ENCODE measurements at places on chromosomes 3 and 15. TPM values are rescaled to one million over a fixed set of nuclear protein-coding genes. Genes with fewer than 3 reads are reported as not detected.

- no peak for DNase-seq
Measured at GRCh38 chr3:170491901-170492300, 73.2 kb downstream of the CLDN11 start.

GRCh38 chr3:132267391-132267993 lies 49.7 kb upstream of the ACP3 start:
- no peak for DNase-seq

- DNase-seq = no peak
Measured at GRCh38 chr3:98733053-98733811, 29.9 kb upstream of the ST3GAL6 start.

DNA sequence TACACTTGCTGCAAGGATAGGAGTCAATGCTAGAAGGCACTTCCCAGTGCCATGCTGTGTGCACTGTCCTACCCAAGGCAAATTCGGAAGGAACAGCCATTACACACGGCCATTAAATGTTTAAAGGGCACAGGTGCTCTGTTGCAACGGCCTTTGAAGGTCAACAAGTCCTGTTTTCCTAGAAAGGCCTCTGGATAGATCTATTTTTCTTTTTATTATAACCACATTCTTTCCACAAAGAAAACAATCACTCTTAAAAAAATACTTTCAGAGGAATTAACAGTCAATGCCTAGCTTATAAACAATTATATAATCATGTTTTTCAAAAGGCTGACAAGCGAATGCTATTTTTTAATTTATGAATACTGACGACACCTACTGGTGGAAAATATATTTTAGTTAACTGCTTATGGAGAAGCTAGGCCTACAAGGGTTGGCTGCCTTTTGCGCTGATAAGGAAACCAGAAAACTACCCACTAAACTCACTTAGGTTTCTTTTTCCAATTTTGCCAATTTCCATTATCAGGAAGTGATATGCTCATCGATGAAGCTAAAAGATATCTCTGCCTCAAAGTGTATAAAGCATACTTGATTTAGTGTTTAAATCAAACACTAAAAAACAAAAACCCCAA lies 2.4 kb downstream of the ARHGEF3 start:
- DNase-seq = peak; percentile 41

DNA sequence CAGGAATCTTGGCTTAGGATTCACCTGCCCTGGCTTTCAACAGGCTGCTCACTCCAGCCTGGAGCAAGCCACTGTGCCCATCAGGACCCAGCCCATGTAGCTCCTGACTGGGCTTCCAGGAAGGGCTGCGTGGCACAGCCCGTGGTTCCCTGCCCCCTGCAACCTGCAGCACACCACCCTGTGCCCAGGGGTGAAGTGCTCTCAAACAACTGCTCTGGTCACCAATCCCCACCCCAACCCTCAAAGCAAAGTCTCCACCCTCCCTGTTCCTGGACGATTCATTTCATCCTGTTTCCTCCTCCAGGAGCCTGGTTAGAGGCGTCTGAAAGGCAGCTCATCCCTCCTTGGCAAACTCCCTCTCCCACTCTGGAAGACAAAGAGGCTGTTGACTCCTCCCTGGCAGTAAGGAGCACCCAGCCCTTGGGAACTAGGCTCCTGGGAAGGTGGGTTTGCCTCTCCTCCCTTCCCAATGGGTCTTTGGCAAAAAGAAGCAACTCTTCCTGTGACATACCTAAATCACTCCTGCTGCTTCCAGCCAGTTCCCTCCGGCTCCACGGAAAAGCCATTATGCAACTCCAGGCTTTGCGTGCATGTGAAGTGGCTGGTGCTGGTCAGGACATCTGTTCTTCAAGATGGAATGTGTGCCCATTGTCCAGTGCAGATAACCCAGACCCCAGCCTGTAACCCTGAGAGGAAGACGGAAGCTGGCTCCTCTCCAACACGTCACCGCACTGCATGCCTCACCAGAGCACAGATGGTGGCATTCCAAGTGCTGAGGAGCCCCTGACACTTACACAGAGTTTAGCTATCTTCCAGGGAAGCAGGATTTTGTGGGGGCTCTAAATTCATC lies 29.1 kb upstream of the VIPR1 start:
- DNase-seq = no peak

GRCh38 chr3:133588035-133588434 lies 14.5 kb downstream of the CDV3 start:
- DNase-seq = no peak

DNA sequence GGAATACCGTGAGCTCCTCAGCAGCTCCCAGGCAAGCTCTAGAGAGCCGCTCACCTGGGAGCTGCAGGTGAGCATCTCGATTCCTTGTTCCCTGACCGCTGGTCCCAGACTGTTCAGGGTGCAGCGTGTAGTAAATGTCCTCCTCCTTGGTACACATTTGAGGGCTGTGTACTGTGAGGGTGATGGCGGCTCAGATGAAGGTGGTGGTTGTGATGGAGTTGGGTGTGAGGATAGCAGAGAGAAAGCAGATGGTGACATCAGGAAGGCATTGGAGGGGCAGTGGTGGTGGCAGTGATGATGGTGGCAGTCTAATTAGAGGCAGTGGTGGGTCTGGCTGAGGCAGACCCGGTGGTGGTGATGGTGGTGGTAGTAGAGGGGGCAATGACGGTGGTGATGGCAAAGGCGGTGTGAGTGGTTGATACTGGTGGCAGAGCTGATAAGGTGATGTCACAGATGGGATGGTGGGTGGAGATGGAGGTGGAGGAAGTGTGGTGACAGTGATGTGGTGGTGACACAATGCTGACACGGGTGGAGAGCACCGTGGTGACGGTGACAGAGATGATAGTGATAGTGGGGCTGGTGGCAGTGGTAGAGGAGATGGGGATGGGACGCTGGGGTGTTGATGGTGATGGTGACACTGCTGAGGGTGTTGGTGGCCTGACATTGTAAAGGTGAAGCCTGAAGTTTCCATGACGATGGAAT lies at the start of gene DNAJB8:
TSS of gene DNAJB8 (minus strand) at position 51 of the 702 bp plus-strand sequence. CDS start 3,645 bp downstream, outside the sequence.
- no peak for DNase-seq

- no peak for DNase-seq
Measured at GRCh38 chr3:150299201-150299600, 108.9 kb upstream of the TSC22D2 start.

GRCh38 chr15:60574801-60575631 lies 96.1 kb upstream of the ICE2 start:
- no peak for DNase-seq

DNA sequence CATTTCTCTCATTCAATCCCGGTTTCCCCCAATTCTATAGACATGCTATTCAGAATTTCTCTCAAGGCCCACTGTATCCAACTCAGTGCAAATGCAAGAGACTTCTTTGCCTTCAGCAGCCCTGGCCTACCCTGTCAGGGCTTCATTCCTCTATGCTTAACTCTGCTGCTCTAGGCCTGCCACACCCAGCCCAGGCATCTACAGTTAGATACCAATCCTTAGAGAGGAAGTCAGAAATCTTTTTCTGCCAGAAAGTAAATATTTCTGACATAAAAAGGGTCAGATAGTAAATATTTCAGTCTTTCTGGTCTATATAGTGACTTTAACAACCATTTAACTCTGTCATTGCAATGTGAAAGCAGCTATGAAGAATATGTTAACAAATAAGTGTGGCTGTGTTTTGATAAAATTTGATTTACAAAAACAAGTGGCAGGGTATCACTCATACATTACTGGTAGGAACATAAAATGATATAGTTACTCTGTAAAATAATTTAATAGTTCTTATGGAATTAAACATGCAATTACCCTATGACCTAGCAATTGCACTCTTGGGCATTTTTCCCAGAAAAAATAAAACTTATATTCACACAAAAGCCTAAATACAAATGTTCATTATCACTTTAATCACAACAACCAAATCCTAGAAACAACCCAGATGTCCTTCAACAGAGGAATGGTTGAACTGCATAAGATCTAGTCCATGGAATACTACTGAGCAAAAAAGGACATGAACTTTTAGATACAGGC lies 942.0 kb downstream of the SQOR start:
- DNase-seq = no peak

GRCh38 chr15:66309828-66310227 lies 16.5 kb downstream of the DIS3L start:
- no peak for DNase-seq

- no peak for DNase-seq
Measured at GRCh38 chr15:67101911-67102598, 36.7 kb downstream of the SMAD3 start.

DNA sequence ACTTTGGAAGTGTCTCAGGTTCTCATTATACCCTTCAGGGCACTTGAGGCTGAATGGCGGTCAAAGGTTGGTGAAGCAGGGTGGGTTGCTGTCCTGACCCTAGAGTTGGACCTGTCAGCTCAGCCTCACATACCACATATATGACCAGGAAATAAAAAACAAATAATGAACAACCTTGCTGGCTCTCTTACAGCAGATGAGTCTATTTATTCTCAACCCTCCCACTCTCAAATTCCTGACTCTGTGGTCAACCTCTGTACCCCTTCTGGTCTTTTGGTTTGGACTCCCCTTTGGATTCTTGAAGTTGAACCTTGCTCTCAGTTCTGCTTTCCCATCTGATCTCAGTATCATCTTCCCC lies 16.9 kb downstream of the PPP2R3A start:
- no peak for DNase-seq

GRCh38 chr15:31365655-31366127 lies 39.1 kb downstream of the KLF13 start:
- DNase-seq = peak; percentile 52

- DNase-seq = no peak
Measured at GRCh38 chr3:150745832-150746231, 17.1 kb downstream of the SIAH2 start.

- no peak for DNase-seq
Measured at GRCh38 chr3:98262046-98262445, 2.0 kb upstream of the OR5H6 start.

DNA sequence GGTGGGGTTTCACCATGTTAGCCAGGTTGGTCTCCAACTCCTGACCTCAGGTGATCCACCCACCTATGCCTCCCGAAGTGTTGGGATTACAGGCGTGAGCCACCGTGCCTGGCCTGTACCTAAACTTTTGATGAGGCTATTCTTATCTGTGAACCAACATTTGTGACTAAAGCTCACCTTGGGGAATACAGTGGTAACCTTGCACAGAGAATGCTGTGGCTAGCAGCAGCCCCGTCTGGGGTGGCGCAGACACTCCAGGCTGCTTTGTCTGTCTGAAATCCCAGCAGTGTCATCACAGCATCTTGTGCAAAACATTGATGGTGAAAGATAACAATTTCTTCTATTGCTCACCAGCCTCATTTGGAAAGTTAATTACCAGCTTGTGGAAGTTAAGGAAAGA lies 58.9 kb downstream of the CMTM8 start:
- DNase-seq = no peak

HTR3E gene
- not detected for total RNA-seq

EFHB gene
- total RNA-seq = 0.72 TPM

STRIT1 gene
- total RNA-seq = not detected

RARRES1 gene
- not detected for total RNA-seq

TJP1 gene
- total RNA-seq = 67.7 TPM

GDPGP1 gene
- 1.2 TPM for total RNA-seq

DGKG gene
- 14.5 TPM for total RNA-seq
